CD8-positive, alpha-beta T cell (primary cell): ENCODE measurements at places on chromosomes 7 and 10. TPM values are rescaled to one million over a fixed set of nuclear protein-coding genes. Genes with fewer than 3 reads are reported as not detected.

DNA sequence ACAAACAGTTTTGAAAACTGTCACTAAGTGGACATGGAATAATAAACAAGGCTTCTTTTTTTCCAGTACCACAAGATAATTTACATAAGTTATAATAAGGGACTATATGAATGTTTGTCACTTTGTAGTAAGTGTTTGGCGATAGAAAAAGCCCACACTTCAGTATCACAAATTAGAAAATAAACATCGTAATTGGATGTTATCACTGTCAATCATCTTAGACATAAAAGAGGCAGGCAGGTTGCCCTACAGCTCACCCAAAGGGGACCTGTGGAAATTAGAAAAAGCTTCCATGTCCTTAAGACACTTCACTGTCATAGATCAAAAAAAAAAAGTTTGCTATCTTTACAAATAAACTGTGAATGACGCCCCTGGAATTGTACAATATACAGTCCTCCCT, 3.6 kb upstream of the NOC3L start:
- no peak for DNase-seq

The CRPPA gene
- 1.2 TPM for total RNA-seq

The STEAP4 gene
- not detected for total RNA-seq

The SMKR1 gene
- total RNA-seq = 0.56 TPM
